ENCODE measurements at places on chromosomes 5 and 9. TPM values are rescaled to one million over a fixed set of nuclear protein-coding genes. Genes with fewer than 3 reads are reported as not detected.
A peak's percentile ranks its signal among the peaks of the same experiment; 100 is the strongest.

DNA sequence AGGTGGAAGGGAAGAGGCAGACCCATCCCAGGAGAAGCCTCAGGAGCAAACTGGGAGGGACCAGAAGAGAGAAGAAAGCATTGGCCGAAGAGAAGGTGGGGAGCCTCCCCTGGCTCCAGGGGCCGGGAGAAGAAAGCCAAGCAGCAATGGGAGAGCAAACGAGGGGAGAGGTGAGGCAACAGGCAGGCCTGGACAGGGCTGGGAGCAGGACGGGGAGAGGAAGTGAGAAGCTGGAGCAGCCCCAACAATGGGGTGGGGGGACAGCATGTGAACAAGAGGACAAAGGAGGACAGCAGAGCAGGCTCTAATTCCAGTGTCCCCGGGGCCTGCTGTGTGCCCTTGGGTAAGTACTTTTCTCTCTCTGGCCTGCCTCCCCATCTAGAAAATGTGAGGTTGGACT is 115.3 kb downstream of the PSD2 start:
- peak; percentile 45 for DNase-seq

- no peak for DNase-seq
These were observed 76.3 kb upstream of the TNFSF8 start for GRCh38 chr9:115006660-115007059.

- DNase-seq: no peak
These were observed 735 bp downstream of the ARAP3 start for GRCh38 chr5:141681295-141681694.

GRCh38 chr9:35470340-35470739 is 19.6 kb upstream of the RUSC2 start:
- no peak for DNase-seq

GRCh38 chr9:27395484-27395921 is 98.6 kb upstream of the EQTN start:
- DNase-seq: no peak

DNA sequence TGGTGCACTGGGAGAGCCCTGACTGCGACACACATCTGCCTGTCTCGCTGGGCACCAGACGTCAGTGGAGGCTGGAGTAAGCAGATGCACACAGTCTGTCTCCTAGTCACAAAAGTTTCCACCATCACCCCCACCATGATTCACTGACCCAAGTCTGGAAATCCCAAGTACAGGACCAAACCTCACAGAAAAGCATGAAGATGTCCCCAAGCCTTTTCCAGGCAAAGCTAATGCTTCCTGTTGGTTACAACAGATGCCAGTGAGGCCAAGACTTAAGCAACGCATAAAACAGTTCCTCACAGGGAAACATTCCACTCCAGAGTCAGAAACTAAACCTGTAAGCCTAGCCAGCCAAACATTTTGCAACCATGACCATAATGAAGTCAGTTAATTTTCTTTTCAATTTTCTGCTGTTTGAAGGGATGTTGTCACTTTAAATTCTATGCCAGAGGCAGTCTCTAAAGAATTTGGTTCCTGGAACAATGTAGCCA is 259.3 kb upstream of the SLC30A5 start:
- DNase-seq: no peak

GRCh38 chr5:36880761-36881160 is 4.2 kb downstream of the NIPBL start:
- DNase-seq: no peak

DNA sequence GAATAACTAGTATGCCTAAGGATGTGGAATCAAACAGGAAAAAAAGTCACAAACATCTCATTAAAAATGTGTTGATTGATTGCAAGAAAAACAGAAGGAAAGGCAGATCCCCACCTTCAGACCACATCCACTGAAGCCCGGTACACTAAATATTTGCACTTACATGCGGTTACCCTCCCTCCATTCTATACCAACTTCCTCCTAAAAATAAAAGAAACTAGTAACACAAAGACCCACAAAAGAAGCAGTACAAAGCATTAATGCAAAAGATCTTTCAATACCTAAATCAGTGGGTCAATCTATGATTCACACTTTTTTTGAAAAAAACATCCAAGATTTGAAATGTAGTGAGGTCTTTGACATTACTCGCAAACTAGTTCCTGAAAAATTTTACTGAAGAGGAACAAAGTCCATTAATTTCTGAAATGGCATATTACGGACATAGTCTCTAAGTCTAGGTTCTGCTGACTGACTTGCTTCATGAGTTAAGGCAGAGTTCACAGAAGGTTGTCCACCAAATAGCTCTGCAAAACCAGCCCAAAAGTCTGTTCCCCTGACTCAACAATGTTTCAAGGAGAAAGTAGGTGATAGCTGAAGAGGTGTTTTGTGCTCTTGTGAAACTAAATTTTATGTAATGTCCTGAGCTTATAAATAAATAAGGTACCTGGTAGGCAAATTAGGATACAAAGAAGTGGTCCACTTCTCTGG is 100.7 kb downstream of the PAM start:
- no peak for DNase-seq

- no peak for DNase-seq
These were observed 429.0 kb downstream of the ZNF608 start for GRCh38 chr5:124317451-124317850.

GRCh38 chr5:96660971-96661854 is 963 bp upstream of the CAST start:
- DNase-seq: peak; percentile 70

DNA sequence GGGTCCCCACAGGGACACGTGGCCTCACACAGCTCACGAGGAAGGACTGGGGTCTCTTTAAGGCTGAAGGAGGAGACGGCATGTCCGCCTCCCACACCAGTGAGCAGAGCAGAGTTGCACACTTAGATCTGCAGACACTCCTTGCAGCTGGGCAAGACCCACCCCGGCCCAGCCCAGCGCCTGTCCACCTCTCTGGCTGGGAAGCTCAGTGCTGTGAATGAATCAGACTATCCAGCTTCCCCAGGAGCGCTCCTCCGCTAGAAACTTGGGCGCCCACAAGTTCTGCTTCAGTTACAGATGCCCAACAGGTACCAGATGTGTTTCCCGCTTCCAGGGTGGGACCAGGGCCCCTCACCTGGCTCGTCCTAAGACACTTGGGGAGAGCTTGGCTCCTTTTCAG is 78.9 kb downstream of the NSUN2 start:
- DNase-seq: no peak

GRCh38 chr5:932151-932627 is 39.5 kb downstream of the TRIP13 start:
- DNase-seq: peak; percentile 54

DNA sequence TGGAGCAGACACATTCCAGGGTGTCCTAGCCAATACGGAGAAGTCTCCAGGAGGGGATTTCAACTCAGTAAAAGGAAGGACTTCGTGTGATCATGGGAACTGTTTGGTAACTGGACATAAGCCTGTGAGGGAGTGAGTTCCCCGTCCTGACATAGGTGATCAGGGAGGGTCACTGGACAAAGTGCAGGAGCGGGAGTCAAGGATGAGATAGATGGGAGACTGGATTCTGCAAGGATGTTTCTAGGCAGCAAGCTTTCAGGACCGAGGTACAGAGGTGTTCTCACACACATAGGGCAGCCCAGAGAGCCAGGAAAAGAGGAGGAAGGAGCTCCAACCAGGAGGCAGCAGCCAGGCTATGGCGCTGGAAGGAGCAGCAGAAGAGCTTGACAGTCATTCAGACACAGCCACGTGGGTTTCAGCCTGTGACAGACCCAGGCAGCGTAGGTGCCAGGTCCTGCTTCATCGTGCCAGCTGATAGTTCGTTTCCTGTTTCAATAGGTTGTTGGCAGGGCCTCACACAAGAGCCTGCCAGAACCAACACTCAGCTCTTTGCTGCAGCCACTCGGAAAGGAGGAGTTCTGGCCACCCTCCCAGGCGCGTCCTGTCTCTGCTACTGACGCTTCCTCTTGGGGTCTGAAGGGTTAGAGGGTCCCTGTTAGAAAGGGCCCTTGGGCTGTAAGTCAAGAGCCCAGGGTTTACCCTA is 84.1 kb downstream of the AMBP start:
- peak; percentile 79 for DNase-seq

DNA sequence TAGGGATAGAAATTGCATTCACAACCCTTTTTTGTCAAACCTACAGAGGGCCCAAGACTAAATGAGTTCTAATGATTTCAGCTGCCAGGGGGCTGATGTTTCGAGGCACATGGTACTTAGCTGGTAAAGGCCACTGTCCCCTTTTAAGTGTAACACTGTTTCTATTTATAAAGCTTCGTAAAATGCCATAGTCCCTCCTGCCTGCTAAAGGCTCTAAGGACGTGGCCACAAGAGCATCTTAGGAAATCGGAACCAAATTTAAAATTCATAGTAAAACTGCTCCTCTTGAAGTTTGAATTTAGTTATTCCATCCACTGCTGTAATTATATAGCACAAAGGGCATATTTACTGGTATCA is 170.3 kb upstream of the WWC1 start:
- no peak for DNase-seq

DNA sequence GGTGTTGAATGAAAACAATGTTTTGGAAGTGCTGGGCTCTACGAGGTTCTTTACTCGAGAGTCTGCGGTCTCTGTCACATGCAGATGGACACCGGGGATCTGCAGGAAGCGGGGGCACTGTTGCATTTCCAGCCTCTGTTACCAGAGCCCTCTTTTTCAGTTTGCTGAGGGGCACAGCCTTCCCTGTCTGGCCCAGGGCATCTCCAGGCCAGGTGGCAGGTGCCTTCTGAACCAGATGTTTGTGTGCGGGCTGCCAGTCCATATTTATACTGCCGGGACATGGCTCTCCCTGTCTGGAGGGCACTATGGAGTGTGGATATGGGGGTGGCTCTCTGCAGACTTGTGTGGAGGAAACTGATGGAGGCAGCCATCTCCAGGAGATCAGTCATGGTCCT is 18.7 kb upstream of the POMT1 start:
- DNase-seq: no peak

DNA sequence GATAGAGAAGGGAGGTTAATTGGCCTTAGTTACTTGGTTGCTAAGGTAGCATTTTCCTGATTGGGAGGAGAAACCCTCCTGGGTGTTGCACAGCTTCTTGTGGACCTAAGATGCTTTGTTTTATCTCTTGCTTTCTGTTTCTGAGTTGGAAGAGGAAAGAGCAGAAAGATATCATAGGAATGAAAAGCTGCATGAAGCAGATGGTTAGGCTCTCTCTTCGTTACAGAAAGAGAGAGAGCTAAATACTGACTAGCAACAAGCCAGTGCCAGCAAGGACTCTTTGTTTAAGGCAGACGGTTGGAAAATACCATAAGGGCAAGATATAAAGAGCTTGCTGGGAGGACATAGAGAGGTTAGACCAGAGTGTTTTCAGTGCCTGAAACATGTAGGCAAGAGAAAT is 103.1 kb downstream of the ATG10 start:
- DNase-seq: no peak

DNA sequence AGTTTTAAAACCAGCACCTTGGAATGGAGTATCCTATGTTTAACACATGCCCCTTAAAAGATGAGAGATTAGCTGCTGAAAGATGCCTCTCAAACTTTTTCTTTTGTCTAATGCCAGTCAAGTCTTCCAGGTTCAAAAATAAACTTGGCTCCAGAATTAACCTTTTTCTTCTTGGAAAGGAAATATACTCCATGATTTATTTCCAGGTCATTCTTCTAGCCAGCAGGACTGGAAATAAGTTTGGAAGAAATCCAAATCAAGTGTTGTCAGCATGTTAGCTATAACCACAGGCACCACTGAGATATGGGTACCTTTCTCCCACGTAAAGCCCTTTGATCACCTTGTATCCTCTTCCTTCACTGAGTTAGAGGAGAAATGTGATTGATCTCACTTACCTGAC is 56.1 kb downstream of the NLN start:
- DNase-seq: no peak

DNA sequence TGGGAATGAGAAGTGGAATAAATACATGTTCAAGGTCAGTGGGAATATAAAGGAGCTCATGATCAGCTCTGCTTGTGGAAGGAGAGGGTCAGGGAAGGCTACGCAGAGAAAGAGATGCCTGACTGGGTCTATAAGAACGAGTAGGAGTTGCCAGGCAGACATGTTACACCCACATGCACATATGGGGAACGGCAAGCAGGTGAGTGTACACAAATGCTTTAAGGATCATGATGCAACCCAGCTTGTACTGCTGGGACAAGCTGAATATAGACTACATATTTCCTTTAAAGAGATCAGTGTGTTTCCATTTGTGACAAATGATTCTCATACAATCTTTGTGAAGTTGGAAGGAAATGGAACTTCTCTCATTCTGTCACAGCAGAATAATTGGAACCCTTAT is 141.7 kb downstream of the SPOCK1 start:
- no peak for DNase-seq

GRCh38 chr5:175681968-175682340 is 24.1 kb downstream of the HRH2 start:
- DNase-seq: no peak

The NUTM2G gene
- not detected for total RNA-seq

The LCP2 gene
- 10.2 TPM for total RNA-seq

The SVEP1 gene
- 77.5 TPM for total RNA-seq

The ANKRD20A1 gene
- 1.5 TPM for total RNA-seq

The PTGS1 gene
- 150 TPM for total RNA-seq

The SURF2 gene
- 10.2 TPM for total RNA-seq

The GSN gene
- total RNA-seq: 1,610 TPM

The INSL6 gene
- not detected for total RNA-seq

The MARCOL gene
- not detected for total RNA-seq

The BTNL9 gene
- 34.9 TPM for total RNA-seq
